ENCODE measurements at places on chromosomes 12 and 14. TPM values are rescaled to one million over a fixed set of nuclear protein-coding genes. Genes with fewer than 3 reads are reported as not detected.

DNA sequence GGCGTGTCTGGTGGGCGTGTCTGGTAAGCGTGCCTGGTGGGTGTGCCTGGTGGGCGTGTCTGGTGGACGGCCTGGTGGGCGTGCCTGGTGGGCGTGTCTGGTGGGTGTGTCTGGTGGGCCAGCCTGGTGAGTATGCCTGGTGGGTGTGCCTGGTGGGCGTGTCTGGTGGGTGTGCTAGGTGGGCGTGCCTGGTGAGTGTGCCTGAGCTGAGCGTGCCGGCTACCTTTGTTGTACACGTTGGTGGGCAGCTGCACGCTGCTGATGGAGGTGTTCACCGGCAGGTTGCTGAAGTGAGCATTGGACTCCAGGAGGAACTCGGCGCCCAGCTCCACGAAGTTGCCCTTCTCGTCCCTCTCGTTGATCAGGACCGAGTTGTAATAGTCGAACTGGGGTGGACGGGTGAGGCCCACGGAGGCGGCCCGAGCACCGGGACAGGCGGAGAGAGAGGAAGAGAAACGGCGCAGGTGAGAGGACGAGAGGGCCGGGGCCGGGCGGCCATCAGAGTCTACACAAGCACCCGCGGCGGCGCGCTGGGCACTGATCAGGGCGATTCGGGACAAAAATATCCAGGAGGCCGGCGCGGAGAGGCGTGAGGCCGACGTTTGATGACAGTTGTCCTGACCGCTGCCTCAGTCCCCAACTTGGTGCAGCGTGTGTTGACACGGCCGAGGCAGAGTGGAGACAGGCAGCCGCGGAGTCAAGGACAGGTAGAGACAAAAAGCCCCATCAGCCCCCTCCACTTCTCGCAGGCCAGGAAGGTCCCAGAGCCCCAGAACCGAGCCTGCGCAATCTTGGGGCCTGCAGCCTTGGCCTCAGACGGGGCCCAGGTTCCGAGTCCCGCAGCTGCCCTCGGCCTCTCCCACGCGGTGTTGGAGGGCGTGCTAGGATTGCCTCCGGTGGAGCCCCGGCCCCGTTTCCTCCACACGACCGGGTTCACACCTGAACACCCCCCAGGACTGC, 10.5 kb downstream of the CACNA2D4 start:
- DNase-seq, result no peak

- DNase-seq, result no peak
These were observed 962.6 kb upstream of the FBXO33 start for GRCh38 chr14:40394634-40395340.

GRCh38 chr14:61428261-61428660, 106.9 kb downstream of the PRKCH start:
- no peak for DNase-seq

DNA sequence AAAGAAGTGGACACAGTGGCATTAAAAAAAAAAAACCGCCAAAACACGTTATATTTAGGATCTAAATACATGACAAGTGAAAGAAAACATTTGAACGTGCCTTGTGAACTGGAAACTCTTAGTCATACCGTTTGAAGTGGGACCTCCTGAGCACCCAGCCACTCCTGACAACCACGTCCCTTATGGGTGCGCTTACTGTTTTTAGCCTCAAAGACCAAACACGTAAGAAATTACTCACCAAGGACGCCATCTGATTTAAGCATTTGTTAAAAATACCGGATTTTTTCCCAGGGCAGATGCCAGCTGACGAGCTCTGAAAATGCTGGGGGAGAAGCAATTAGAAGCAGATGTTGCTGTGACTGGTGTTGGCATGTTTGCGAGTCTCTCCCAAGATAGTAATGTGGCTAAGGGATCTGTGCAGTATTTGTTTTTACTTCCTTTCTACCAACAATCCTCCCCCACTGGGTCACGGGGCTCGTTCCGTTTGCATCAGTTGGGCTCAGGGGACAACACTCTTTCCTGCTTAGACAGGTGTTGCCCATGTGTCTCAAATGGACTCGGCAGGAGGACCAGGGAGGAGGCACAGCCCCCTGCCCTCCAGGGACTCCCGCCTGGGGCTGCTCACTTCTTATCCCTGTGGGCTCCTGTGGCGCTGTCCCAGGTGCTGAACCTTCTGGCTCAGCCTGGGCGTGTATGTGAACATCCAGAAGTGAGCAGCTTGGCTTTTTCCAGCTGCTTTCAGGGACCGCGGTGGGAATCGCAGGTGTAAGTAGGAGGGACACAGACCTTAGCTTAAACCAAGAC, 101.0 kb downstream of the BEGAIN start:
- DNase-seq, result no peak

The TOMM20L gene
- not detected for total RNA-seq

The ENDOU gene
- not detected for total RNA-seq

The ANO4 gene
- total RNA-seq, result 1.7 TPM

The OTX2 gene
- total RNA-seq, result not detected

Measured in HCT116 (cell line).